ENCODE measurements at places on chromosomes 12 and 14. TPM values are rescaled to one million over a fixed set of nuclear protein-coding genes. Genes with fewer than 3 reads are reported as not detected.

DNA sequence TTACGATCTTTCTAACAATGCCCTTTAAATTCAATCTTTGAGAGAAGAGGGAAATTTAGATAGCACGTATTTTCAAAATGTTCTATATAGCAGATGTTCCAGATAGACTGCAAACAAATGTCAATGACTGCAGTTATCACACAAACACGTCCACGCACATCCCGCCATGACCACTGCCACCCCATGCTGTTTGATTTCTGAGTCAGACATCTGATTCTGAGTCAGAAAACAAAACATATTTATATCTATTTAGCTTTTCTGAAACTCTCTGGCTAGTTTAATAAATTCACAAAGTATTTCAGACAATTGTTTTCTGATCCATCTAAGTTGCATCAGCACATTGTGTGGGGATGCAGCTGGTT lies 105.9 kb upstream of the BCAT1 start:
- H3K27me3 ChIP-seq, result no peaks in the 10 kb centered on the region
- no peak overlapping the region for H3K4me3 ChIP-seq
- no peak for DNase-seq
- H3K36me3 ChIP-seq, result no peaks in the 10 kb centered on the region
- H3K4me1 ChIP-seq, result peaks cover 8% of the 10 kb centered on the region

- H3K27ac ChIP-seq, result no peak overlapping the region
- no peak overlapping the region for H3K4me3 ChIP-seq
- H3K36me3 ChIP-seq, result peaks cover 12% of the 10 kb centered on the region
- DNase-seq, result no peak
- H3K27me3 ChIP-seq, result no peaks in the 10 kb centered on the region
These were observed 127.8 kb downstream of the HELB start for GRCh38 chr12:66430106-66430505.

- H3K36me3 ChIP-seq, result no peaks in the 10 kb centered on the region
- no peaks in the 10 kb centered on the region for H3K4me1 ChIP-seq
- DNase-seq, result no peak
- no peak overlapping the region for H3K4me3 ChIP-seq
- H3K27ac ChIP-seq, result no peak overlapping the region
These were observed 166.3 kb upstream of the DAAM1 start for GRCh38 chr14:59022144-59022543.

- peaks cover 26% of the 10 kb centered on the region for H3K4me1 ChIP-seq
- H3K36me3 ChIP-seq, result no peaks in the 10 kb centered on the region
- no peak for DNase-seq
- H3K27ac ChIP-seq, result no peak overlapping the region
- no peaks in the 10 kb centered on the region for H3K27me3 ChIP-seq
- no peak overlapping the region for H3K4me3 ChIP-seq
These were observed 25.4 kb downstream of the EML1 start for GRCh38 chr14:99818503-99819036.

Gene ESPL1
- 48.5 TPM for total RNA-seq

DNA sequence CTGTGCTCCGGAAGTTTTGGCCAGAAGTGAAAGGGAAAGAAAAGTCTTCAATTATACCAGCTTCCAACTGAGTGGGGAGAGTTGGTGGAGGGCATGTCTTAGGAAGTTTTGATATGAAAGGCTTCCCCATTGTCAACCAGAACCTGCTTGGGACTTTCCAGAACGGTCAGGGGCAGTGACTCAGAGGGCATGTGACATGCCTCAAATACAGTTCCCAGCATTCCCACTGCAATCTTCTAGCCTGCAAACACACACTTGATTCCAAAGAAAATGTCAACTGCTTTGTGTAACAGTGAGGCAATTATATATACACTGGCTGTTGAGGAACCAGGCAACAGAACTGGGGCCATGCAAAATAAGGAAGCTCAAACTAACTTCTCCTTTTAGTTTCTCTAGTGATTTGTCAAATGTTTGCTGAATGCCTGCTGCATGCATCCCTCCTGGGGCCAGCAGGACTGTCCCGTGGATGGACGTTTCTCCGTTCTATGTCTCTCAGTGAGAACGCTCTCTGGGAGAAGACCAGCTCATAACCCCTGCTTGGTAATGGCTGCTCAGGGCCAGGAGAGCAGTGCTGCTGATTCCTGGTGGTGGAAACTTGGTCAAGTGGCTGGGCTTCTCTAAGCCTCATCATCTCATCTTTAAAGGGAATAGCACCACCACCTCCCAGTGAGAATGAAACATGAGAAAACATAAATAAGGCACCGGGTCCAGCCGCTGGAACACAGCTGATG lies 18.3 kb downstream of the SLC25A47 start:
- no peak for DNase-seq
- no peaks in the 10 kb centered on the region for H3K27me3 ChIP-seq
- no peak overlapping the region for H3K27ac ChIP-seq
- peaks cover 56% of the 10 kb centered on the region for H3K36me3 ChIP-seq
- no peaks in the 10 kb centered on the region for H3K4me1 ChIP-seq

GRCh38 chr12:130800312-130800711 lies 38.7 kb downstream of the STX2 start:
- no peak overlapping the region for H3K4me3 ChIP-seq
- no peaks in the 10 kb centered on the region for H3K4me1 ChIP-seq
- H3K27ac ChIP-seq, result no peak overlapping the region
- DNase-seq, result no peak
- H3K36me3 ChIP-seq, result peaks cover 37% of the 10 kb centered on the region

Gene FAM181A
- total RNA-seq, result not detected

DNA sequence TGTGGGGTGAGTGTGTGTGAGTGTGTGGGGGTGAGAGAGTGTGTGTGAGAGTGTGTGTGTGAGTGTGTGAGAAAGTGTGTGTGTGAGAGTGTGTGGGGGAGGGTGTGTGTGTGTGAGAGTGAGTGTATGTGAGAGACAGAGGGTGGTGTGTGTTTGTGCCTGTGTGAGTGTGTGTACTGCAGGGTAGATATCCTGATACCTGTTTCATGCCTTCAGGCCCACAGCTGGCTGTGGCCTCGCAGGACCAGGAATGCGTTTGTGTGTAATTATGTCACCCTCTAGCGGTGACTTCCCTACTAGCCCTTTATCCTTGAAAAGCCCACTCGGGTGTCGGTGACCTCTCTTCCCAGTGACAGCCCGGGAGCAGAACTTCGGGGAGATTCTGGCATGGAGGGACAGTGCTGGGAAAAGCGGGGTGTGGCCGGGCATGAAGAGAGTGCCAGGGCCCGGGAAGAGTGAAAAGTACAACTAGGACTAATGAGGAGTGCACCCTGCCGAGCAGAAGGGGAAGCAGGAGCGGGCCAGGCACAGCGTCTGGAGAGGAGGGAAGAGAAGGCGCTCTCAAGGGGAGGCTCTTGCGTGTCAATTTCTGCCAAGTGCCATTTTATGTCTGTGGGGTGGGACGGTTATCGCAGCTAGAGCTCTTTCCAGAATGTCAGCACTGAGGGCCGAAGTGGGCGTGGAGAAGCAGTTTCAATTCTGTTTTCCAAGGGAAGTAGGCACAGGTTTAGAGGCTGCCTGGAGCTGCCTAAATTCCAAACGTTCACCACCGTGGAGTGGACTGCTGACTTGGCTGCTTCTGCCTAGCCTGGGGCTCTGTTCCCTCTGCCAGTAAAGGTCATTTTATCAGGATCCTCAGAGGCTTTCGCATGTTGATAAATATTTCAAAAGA lies 11.0 kb upstream of the FBXL14 start:
- H3K4me1 ChIP-seq, result peaks cover 14% of the 10 kb centered on the region
- H3K27me3 ChIP-seq, result peaks cover 38% of the 10 kb centered on the region
- peak overlapping the region; percentile 75 for H3K4me3 ChIP-seq
- no peaks in the 10 kb centered on the region for H3K36me3 ChIP-seq
- no peak overlapping the region for H3K27ac ChIP-seq
- DNase-seq, result peak; percentile 48

DNA sequence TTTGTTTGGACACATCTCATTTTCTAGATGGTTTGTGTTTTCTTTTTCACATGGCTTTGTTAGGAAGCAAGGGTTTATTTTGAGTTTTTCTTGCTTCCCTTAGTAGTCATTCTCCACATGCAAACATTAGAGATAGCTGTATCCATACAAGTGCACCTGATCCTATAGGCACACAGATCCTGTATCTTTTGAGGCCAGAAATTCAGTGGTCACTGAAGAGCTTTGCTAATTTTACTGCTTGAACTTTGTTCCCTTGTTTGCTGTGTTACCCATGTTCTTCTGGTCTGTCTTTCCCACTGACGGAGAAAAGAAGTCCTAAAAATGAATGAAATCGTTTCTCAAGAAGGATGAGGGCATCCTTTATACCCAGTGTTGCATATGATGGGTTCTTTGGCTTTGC lies 14.7 kb downstream of the HMGA2 start:
- H3K4me1 ChIP-seq, result peaks cover 30% of the 10 kb centered on the region
- no peak overlapping the region for H3K27ac ChIP-seq

Gene LDHB
- total RNA-seq, result 1,559 TPM

- peaks cover 6% of the 10 kb centered on the region for H3K27me3 ChIP-seq
- no peaks in the 10 kb centered on the region for H3K36me3 ChIP-seq
- H3K4me3 ChIP-seq, result no peak overlapping the region
These were observed 192.8 kb downstream of the GRIN2B start for GRCh38 chr12:13788626-13789025.

Gene DHRS7
- 45.2 TPM for total RNA-seq

GRCh38 chr12:49415521-49415970 lies 48.3 kb downstream of the SPATS2 start:
- no peak overlapping the region for H3K27ac ChIP-seq
- peaks cover 20% of the 10 kb centered on the region for H3K4me1 ChIP-seq
- no peak for DNase-seq
- H3K4me3 ChIP-seq, result no peak overlapping the region
- H3K27me3 ChIP-seq, result no peaks in the 10 kb centered on the region

GRCh38 chr12:106276032-106276740 lies 26.3 kb upstream of the TCP11L2 start:
- H3K4me3 ChIP-seq, result no peak overlapping the region
- no peaks in the 10 kb centered on the region for H3K27me3 ChIP-seq
- no peaks in the 10 kb centered on the region for H3K36me3 ChIP-seq
- DNase-seq, result no peak
- peaks cover 3% of the 10 kb centered on the region for H3K4me1 ChIP-seq

DNA sequence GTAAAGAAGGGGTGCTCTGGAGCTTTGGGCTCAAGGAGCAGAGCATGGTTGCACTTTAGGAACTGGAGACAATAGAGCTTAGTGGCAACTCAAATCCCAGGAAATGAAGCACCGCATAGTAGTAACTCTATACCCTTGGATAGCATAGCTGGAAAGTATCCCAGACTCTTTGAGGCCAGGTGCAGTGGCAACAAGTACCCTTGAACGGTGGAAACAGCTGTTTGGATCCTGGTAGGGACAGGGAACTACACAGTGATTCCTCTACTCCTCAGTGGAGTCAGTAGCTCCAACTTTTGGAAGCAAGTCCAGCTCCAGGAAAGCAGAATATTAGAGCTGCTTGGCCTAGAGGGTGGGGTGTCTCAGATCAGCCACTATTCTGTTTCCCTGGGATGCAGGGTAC lies 129.0 kb upstream of the WSCD2 start:
- peaks cover 19% of the 10 kb centered on the region for H3K27me3 ChIP-seq
- no peak for DNase-seq
- no peaks in the 10 kb centered on the region for H3K4me1 ChIP-seq
- no peaks in the 10 kb centered on the region for H3K36me3 ChIP-seq
- H3K27ac ChIP-seq, result no peak overlapping the region

Gene HOXC11
- total RNA-seq, result not detected

- peaks cover 6% of the 10 kb centered on the region for H3K4me1 ChIP-seq
- no peak overlapping the region for H3K4me3 ChIP-seq
- no peaks in the 10 kb centered on the region for H3K36me3 ChIP-seq
- DNase-seq, result no peak
- no peaks in the 10 kb centered on the region for H3K27me3 ChIP-seq
These were observed 178.0 kb upstream of the CAND1 start for GRCh38 chr12:67091204-67091603.

- peaks cover 7% of the 10 kb centered on the region for H3K4me1 ChIP-seq
- no peak overlapping the region for H3K4me3 ChIP-seq
- no peak for DNase-seq
- H3K27me3 ChIP-seq, result peaks cover 12% of the 10 kb centered on the region
- no peak overlapping the region for H3K27ac ChIP-seq
These were observed 59.4 kb downstream of the SDR9C7 start for GRCh38 chr12:56874821-56875220.

DNA sequence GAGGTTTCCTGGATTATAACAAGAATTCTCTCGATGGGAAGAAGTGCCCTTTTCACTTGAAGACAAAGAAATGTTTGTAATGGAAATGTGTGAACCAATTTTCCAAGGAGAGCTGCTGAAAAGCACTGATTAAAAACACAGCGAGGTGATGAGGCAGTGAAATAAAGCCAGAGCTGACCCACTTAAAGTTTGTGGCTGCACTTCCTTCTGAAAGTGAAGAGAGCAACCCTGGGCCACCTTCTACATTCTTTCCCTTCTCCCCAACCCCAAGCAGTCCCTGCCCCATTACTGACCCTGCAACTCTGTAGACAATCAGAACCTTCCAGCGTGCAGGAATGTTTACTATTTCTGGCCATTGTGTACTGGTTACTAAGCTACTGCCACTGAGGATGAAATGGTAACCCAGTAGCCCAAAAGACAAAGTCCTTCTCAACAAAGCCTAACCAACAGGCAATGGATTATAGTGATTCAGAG lies 173.9 kb downstream of the TTC7B start:
- peak; percentile 31 for DNase-seq
- H3K27ac ChIP-seq, result peak overlapping the region; percentile 95

DNA sequence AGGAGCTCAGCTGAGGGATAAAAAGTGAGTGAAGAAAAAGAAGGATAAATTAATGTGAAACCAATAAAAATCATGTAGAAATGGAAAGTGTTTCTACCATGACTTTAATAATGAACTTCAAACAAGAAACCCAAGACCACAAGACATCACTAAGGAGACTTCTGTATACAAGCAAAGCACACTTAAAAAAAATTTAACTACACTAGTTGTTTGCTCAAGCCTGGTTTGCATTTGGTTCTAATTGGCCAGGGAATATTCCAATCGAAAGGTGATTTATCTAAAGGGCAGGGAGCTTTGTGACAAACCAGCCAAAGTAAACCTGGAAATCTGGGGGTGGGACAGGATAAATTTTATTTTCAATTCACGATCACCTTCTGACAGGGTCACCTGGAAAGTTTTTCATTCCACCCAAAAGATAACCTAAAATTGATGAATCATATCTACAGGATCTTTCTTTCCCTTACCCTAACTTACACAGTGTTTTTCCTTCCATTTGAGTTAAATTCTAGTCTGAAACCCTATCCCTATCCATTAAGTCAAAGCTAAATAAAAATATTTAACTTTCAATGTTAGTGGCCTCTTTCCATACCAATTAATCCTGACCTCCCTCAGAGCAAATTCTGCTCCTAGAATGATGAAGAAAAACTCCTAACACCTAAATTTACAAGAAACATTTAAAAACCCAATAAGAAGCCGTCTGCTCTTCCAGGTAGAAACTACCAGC lies 2.6 kb downstream of the EGLN3 start:
- peak overlapping the region; percentile 64 for H3K4me3 ChIP-seq
- peaks cover 60% of the 10 kb centered on the region for H3K4me1 ChIP-seq
- peaks cover 14% of the 10 kb centered on the region for H3K36me3 ChIP-seq
- no peak overlapping the region for H3K27ac ChIP-seq

- H3K27ac ChIP-seq, result no peak overlapping the region
- no peak overlapping the region for H3K4me3 ChIP-seq
- no peaks in the 10 kb centered on the region for H3K27me3 ChIP-seq
These were observed 12.2 kb downstream of the KLC1 start for GRCh38 chr14:103641161-103641560.

- no peak for DNase-seq
- peaks cover 32% of the 10 kb centered on the region for H3K4me1 ChIP-seq
- H3K36me3 ChIP-seq, result no peaks in the 10 kb centered on the region
- no peaks in the 10 kb centered on the region for H3K27me3 ChIP-seq
These were observed 480.6 kb downstream of the ZFP36L1 start for GRCh38 chr14:68312300-68312699.

Gene FSCB
- not detected for total RNA-seq

Measured in WTC11 (cell line).